HL-60 (cell line): ENCODE measurements at places on chromosomes 7 and 10.

DNA sequence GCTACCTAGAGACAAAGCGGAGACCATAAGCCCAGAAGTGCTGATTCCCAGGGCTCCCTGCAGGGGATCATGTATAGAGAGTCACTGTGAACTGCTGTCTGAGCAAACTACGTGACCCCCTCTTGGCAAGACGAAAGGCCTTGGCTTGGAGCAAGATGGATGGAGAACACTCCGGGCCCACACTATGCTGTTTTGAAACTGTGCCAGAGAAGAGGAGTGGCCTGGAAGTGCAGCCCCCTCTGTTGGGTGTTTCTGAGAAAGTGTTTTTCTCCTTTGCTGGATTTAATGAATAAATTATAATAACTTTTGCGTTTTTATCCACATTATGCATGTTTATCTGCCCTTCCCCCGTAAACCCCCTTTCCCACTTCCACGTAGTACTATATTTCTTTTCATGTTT is 639.3 kb upstream of the GALNT17 start:
- no peak for DNase-seq

DNA sequence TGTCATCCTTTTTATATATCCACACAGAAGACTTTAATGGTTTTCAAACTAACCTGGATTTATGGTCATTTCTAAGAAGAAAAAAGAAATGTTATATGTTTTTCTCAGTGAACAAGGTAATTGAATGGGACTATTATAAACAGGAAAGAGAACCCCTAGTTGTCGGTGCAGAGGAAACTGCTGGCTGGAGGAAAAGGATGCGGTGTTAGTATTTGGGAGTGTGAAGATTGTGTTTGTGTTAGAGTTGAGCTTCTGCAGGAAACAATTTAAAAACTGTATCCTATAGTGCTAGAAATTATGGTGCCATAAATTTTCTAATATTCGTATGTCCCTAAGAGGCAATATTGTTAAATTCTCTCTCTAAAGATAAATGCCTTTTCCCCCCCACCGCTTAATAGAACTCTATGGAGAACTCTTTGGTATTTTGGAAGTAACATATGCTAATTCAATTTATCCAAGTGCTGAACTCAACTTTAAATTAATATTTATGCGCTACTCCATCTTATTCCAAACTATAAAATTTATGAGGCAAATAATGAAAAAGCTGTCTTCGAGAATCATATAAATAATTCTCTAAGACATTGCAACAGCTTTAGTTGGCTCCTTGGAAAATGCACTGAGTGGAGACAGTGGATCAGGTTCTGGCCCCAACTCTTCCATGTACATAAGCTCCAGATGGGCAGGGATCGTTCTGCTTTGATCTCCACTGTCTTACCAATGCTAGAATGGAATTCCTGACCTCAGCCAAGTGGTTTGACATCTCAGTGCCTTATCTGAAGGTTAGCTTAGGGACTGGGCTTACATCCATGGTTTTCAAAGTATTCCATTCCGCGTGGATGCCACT is 5.6 kb downstream of the BZW2 start:
- DNase-seq = no peak

- DNase-seq = no peak
Observed at GRCh38 chr7:102272075-102272916, 14.4 kb upstream of the SH2B2 start.

- DNase-seq = no peak
Observed at GRCh38 chr7:2120841-2121830, 111.6 kb downstream of the MAD1L1 start.

DNA sequence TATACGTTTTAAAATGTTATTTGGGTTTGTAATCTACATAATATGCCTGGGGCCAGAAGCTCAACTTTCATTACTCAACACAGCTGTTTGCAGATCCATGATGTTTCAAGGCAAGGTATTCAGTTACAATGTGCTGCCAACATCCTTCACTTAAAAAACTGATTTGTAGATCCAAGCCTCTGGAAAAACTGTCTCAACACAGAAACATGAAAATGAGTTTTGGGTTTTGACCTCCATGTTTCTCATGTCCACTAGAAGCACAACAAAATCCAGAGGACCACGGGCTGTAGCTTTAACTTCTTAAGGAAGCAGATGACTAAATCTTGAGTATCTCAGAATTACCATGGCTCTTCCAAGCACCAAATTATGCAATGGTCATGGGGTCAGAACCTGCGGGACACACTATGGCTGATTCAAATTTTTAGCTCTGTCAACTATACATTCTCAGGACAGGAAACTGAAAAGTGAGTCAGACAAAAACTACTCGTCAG is 247.1 kb upstream of the GRB10 start:
- no peak for DNase-seq
